ENCODE measurements at places on chromosomes 3 and 15.

DNA sequence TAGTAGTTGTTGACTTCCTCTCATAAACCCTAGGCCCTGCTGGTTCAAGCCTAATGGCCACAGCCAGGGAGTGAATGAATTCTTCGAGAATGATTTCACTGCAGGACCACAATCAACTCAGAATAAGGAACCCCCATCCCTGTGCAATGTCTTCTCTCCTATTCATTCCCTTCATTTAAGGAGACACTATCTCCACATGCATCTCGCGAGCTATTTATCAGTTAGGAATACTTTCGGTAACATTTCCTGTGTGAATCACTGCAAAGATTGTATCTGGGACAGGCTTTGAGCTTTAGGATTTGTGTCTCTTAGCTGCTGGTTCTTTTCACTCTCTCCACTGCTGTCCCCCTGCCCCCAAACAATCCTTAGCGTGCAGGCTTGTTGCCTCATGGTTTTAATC lies 94.4 kb downstream of the MYLK start:
- DNase-seq = no peak

- no peak for DNase-seq
Observed at GRCh38 chr3:13644341-13645117, 95.6 kb downstream of the FBLN2 start.

DNA sequence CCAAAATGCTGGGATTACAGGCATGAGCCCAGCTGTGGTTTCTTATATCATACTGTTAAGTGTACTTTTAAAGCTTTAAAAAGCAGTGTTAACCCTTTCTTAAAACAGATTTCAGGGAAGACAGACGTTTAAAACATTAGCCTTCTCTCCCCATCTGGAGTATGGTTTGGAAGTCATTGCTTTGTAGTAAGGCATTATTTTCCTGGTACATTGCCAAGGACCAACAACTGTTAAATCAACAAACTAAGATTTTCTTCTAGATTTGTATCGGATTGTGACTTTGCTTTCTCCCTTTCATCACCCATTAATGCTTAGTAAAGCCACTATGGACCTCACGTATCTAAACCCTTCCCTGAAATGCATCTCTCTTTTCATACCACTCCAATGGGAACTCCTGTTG lies 50.5 kb downstream of the UBE2E1 start:
- no peak for DNase-seq

DNA sequence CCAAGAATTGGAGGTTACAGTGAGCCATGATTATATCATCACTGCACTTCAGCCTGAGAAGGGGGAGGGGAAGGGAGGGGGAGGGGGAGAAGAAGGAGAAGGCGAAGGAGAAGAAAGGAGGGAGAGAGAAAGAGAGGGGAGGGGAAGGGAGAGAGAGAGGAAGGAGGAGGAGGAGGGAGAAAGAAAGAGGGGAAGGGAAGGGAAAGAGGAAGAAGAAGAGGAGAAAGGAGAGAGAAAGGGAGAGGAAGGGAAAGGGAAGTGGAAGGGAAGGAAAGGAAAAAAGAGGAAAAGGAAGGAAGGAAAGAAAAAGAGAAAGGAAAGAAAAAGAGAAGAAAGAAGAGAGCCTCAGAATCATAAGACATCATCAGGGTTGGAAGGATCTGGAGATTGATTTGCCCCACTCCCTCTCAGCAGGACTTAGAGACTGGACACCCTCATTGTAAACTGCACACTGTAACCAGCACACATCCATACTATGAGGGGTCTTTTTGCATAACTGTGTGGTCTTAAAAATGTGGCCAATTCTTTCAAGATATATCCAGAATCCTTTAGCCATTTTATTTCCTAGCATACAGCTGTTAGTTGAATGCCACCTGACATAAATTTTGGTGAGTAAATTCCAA lies 130.9 kb downstream of the CMSS1 start:
- DNase-seq = no peak
